ENCODE measurements at places on chromosomes 7 and 10. TPM values are rescaled to one million over a fixed set of nuclear protein-coding genes. Genes with fewer than 3 reads are reported as not detected.

Gene KLHDC10
- polyA plus RNA-seq = 12.4 TPM

Gene SLC13A1
- polyA plus RNA-seq = not detected

Gene ARHGEF5
- 0.10 TPM for polyA plus RNA-seq

Gene NUPR2
- polyA plus RNA-seq = not detected

DNA sequence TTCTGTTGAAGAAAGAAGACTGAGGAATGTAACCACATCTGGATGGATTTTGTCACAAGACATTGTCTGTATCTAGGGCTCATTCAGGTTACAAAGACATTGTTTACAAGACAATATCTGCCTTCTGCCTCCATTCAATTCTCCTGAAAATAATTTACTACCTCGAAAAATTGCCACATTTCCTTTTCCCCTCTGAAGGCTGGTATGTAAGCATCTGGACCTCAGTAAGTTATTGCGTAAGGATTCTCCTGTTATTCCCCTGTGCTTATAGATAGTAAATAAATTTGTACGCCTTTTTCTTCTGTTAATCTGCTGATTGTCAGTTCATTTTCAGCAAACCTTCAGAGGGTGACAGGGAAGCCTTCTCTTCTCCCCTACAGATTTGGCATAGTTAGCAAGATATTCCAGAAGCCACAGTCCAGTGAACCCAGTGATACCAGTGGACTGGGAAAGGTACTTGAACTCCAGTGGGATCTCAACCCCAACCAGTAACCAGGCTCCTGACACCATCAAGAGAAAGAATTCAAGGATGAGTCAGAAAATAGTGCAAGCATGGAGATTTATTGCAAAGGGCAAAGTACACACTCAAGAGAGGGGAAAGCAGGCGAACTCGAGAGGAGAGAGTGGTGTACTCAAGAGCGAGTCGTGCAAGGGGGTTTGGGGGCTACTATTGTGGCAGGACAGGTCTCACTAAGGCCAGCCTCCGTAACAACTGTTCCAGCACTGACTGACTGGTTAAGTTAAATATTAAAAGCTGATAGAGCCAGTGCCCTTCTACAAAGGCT is 706.9 kb upstream of the GHITM start:
- DNase-seq = no peak

GRCh38 chr7:1927937-1928644 is 258.0 kb downstream of the ELFN1 start:
- DNase-seq = no peak

DNA sequence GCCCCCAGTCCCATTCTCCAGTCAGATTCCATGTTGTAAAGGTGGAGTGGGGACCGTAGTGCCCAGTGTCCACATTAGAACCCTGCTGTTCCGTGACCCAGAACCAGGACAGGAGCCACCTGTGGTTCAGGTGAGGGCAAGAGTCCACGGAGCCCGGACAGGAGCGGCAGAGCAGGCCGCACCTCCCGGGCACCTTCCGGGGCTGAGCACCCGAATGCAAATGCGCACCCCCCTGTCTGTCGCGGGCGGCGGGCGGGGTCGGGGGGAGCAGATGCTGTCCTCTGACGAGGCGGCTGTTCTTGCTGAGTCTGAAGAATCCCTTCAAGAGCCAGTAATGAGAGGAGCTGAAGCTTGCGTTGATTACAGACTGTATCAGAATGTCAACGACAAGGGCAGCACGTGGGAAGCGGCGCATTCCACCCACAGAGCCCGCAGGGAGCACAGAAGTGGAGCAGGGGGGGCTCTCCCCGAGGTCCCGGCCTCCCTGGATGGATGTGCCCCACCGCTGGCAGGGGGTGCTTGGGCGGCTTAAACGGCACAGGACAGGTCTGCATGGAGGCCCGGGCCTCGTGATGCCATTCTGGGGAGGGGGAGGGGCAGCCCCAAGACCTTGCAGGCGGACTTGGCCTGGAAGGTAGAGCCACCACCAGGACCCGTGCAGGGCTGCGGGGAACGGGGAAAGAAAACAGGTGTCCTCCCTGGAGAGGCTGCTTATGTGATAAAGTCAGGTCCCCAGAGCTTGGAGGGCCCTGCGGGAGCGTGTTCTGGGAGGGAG is 407.5 kb upstream of the RNF32 start:
- DNase-seq = no peak

GRCh38 chr7:2870471-2870931 is 26.4 kb upstream of the GNA12 start:
- DNase-seq = peak; percentile 61

DNA sequence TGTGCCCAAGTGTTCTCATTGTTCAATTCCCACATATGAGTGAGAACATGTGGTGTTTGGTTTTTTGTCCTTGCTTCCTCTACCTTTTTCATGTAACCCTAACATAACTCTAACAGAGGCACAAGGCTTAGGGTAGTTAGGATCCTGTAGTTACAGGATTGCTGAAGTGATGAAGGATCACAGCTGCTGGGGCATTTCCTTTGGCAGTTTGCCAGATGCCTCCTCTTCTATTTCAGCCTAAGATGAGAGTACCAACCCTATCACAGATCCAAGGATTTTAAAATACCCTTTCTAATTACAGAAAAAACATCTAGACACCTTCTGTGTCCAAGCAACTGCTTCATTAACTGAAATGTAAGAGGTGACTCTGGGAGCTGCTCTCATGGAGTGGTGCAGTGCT is 141.7 kb upstream of the COL1A2 start:
- no peak for DNase-seq
